ENCODE measurements at places on chromosomes 11 and 22.
A peak's percentile ranks its signal among the peaks of the same experiment; 100 is the strongest.

DNA sequence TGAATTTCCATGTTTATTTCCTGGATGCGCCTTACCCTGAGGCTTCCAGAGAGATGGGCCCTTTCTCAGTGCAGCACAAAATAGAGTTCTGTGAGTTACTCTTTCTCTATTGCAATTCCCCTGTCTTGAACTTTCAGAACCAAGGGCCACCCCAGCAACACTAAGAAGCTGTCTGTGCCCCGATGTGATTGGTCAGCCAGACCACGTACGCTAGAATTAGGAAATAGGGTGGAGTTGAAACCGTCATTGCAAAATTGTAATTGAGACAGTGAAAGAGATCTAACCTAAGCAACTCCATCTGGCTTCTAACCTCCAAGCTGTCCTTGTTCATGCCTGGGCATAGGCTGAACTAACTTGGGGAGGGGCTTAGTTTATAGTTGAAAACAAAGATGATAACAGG lies 981.3 kb downstream of the OPCML start:
- no peak for DNase-seq

GRCh38 chr11:3833449-3833848 lies 7.3 kb downstream of the RHOG start:
- DNase-seq, result no peak

DNA sequence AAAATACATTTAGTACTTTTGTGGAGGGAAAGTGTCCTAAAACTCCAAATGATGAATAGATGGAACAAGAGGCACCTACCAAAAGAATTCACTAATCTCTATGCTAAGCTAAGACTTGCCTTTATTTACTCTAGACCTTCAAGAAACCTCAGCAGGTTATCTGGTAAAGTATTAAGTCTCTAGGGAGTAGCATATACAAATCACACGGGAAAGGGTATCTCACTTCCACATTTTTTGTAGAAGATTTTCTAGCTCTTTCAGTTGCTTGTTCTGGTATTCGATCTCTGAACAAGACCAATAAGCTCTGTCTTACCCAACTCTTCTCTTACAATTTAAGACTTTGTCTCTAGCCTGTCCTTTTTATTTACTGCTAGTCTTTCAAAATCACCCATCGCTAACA lies 18.1 kb upstream of the CADM1 start:
- no peak for DNase-seq

- peak; percentile 98 for DNase-seq
Observed at GRCh38 chr11:76577226-76577920, 93.2 kb downstream of the LRRC32 start.

DNA sequence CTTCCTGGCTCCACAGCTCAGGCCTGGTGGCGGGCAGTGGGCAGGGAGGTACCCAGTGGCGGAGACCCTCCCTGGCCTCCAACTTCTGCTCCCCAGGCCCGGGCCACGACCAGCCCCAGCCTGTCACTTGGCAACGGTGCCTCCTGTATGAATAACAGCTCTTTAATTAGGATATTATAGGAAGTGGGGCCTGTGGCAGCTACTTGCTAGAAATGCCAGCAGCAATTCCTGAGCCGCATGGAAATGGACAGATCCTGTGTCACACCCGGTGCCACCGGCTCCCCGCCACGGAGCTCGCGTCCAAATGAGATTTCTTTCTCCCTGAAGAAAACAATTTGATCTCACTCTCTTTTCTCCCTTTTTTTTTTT lies 104.5 kb downstream of the CHST1 start:
- no peak for DNase-seq

DNA sequence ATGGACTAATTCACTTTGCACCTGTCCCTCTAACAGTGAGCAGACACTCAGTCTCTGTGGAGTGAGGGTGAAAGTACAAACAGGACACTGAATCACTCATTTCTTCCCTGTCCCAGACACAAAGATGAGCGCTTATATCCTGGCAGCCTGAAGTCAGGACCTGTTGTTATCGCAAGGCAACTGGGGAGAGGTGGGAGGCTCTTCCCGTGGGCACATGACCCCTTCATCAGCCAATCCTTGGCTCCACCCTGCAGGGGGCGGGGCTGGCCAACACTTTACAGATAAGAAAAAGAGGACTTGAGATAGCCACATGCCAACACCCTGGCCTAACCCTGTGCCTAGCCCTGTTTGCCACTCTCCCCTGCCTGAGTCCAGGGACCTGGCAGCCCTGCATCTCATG lies 29.5 kb upstream of the TESMIN start:
- DNase-seq, result peak; percentile 19

GRCh38 chr11:64553554-64554201 lies 37.3 kb upstream of the SLC22A12 start:
- DNase-seq, result peak; percentile 21

GRCh38 chr11:47278058-47278457 lies 8.1 kb downstream of the MADD start:
- no peak for DNase-seq

DNA sequence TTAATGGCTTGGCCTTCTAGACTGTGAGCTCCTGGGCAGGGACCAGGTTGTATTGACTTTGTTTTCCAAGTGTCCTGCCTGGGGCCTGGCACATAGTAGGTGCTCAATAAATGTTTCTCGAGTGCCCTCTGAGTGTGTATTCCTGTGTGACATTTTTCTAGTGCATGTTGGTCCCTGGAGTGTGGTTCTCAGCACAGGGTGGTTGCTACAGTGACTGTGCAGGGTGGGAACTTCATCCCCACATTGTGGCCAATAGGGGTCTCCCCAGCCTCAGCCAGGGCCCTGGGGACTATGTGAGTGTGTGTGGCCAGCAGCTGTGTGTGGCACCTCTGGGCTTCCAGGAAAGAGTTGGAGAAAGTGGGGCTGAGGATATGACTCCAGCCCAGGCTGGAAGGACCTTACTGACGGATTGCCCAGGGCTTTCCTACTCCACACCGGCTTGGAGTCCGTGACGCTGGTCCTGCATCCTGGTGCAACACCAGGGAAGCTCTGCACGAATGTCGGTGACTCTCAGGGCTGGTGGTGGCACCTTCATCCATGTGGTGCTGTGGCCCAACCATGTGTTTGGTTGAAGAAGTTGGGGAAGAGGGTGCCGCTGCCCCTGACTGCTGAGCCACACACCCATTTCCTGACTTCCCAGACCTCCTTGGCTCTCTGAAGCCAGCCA lies 9.0 kb upstream of the MARK2 start:
- no peak for DNase-seq

GRCh38 chr22:46993633-46994032 lies 231.2 kb downstream of the TBC1D22A start:
- no peak for DNase-seq

GRCh38 chr11:121596195-121597155 lies 143.7 kb upstream of the SORL1-AS1 start:
- DNase-seq, result no peak

- DNase-seq, result no peak
Observed at GRCh38 chr22:41913040-41913719, 1.7 kb downstream of the SHISA8 start.

DNA sequence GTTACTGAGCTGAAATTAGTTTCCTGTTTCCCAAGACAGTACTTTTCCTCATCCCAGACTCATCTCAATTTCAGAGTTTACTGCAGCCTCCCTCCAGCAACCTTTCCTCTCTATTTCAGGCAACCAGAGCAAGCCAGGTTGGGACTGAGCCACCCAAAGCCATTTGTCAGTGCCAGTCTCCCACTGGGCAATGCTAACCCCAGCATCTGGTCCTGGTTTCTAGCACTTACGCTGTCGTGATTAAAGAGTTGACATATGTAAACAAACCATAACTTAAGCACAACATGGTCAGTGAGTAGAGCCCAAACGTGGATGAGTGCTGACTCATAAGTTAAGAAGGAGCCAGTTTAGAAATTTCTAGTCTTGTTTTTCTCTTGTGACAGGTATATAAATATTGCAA lies 119.6 kb upstream of the BLID start:
- peak; percentile 63 for DNase-seq

GRCh38 chr11:39462506-39462905 lies 1996.9 kb downstream of the LRRC4C start:
- no peak for DNase-seq

DNA sequence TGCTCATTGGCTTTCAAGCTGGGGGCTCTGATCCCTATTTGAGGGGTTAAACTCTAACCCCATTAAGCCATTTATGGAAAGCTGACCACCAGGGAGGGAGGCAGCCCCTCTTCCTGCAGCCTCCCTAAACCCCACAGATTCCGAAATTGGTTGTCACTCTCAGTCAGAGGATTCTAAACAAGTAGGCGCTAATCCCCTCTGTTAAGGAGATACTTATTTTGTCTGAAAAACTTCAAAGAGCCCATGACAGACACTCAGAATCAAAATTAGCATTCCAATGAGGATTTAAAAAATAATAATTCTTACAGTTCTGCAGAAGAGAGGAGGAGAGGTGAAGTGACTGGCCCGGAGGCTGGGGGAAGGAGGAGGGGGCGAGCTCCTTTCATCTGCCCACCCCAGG lies 69.7 kb upstream of the LMO1 start:
- no peak for DNase-seq

DNA sequence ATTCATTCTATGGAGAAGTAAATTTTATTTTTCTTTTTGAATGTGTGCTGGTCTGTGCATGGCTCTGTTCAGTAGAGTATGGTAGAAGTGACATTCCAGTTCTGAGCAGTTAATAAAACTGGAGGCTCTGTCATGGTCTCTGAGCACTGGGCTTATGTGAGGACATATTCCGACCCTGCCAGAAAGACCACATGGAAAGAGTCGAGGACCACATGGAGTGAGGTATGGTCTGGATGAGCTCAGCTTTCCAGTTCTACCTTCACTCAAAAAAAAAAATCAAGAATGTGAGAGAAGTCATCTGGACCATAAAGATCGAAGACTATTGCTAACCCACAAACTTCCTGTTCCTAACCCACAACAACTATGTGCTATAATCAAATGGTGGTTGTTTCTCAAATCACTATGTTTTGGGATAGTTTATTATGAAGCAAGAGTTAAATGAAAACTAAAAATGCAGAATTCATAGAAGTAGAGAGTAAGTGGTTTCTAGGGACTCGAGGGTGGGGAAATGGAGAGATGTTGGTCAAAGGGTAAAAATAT lies 534.2 kb upstream of the ANO5 start:
- DNase-seq, result no peak

- DNase-seq, result no peak
Observed at GRCh38 chr22:23826510-23827350, 12.1 kb downstream of the DERL3 start.

GRCh38 chr11:132332521-132332920 lies 962.1 kb downstream of the NTM start:
- no peak for DNase-seq

GRCh38 chr11:44711113-44711786 lies 15.5 kb upstream of the TSPAN18 start:
- DNase-seq, result no peak

DNA sequence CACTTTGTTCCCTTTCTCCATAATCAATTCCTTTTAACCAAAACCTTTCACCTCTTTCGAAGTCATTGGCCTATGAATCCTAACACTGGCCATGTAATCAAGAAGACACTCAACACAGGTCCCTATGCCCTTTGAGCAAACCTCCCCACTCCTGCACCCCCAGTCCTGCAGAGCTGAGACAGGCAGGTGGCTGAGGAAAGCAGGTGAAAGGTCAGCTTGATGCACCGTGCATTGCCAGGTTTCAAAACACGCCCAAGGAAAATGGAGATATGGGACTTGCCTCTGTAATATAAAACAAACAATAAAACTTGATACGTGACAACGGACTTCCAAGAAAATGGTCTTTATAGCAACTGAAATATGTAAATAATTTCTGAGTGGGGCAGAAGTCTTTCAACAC lies 10.6 kb downstream of the CPT1A start:
- DNase-seq, result no peak

DNA sequence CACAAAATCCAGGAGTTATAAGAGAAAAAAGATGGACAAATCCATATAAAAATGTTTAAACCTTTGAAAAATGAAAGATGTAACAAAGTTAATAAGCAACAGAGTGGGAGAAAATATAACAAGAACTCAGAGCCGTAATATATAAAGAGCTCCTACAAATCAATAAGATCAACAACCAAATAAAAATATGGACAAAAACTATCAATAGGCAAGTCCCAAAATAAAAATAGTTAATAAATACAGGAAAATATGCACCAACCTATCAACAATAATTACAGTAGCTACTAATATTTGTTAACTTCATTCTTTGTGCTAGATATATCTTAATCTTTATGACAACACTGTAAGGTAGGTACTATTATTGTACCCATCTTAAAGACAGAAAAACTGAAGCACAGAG lies 2.8 kb downstream of the CARD10 start:
- no peak for DNase-seq

GRCh38 chr11:72443016-72443415 lies 8.7 kb upstream of the CLPB start:
- DNase-seq, result no peak

- no peak for DNase-seq
Observed at GRCh38 chr11:12113294-12113693, 2.9 kb downstream of the MICAL2 start.
